GM12892 (cell line): ENCODE measurements at places on chromosomes 4 and X.

DNA sequence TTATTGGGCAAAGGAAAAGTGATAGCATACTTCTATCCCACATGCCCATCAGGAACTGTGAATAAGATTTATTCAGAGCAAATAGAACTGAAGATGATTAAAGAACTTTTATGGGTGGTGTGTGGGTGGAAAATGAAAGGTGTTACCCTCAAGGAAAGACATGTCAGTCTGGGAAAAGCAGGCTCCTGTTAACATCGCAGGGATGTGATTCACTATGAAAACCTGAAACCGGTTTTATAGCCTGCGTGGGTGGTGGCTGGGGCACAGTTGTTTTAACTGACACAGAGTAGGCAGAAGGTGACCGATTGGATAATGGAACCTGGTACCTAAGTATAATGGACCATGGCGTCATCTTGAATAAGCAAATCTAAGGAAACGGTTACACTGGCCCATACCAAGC lies 61.3 kb upstream of the CASK start:
- no peak for DNase-seq

DNA sequence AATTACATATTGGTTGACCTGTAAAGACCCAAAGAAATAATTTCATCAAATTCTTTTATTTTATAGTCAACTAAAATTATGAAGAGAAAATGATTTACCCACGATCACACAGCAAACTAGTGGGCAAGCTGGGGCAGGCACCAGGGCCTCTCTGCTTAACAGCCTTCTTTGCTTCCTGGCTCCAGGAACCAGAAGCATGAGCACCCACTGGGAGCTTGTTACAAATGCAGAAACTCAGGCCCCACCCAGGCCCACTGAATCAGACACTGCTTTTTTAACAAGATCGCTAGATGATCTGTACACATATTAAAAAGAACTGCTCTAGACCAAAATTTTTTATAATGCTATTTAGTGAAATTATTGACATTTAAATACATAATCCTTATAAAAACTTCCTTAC lies 95.0 kb downstream of the GEMIN8 start:
- no peak for DNase-seq

DNA sequence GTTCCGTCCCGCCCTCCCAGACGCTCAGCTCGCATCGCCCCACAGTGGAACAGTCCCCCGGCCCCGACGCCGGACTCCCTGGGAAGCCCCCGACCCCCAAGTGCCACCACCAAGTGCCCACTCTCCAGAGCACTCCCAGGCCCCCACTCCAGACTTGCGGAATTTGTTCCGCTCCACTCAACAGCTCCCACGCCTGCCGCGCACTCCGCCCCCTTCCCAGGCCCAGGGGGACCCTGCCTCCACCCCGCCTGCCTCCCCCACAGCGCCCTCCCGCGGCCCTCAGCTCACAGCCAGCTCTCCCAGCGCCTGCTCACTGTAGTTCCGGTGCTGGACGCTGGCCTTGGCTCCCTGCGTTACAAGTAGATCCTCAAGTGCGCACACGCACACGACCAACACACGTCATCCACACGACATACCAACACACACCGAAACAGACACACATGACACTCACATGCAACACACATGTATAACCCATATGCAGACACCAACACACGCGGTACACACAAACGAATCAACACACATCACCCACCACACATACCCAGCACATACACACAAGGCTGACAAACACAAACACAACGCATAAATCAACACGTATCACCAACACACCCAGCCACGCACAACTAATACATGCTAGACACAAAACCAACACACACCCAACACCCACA lies 8.0 kb downstream of the MSX1 start:
- DNase-seq = no peak

DNA sequence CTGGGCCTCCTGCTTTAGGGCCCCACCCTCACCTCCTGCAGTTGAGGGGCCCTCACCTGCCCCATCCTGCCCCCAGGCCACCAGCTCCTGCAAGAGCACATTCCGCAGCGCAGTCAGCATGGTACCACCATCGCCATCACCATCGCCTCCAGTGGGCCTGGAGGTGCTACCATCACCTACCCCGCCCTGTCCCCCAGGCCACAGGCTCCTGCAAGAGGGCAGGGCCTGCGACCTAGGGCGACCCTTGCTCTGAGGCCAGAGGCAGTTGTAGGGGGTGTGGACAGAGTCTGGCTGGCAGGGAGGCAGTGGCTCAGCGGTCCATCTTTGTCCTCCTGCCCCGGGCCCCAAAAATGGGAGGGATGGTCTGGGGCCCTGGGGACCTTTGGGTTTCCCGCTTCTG lies 3.9 kb upstream of the HAUS7 start:
- DNase-seq = no peak

DNA sequence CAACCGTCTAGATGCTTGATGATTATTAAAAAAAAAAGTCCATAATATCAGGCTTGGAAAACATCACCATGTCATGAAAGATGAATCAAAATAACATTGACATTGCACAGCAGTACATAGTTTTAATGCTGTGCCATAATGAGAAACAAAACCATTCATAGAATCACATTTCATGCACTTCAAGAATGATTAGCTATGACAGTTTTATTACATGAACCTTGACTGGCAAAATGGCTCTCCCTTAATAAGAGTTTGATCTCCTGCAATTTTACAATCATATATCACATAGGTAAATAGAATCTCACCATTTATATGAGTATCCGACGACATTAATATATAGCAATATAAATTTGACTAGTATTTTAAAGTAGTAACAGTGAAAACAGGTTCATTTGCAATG lies 49.8 kb downstream of the TECRL start:
- no peak for DNase-seq

DNA sequence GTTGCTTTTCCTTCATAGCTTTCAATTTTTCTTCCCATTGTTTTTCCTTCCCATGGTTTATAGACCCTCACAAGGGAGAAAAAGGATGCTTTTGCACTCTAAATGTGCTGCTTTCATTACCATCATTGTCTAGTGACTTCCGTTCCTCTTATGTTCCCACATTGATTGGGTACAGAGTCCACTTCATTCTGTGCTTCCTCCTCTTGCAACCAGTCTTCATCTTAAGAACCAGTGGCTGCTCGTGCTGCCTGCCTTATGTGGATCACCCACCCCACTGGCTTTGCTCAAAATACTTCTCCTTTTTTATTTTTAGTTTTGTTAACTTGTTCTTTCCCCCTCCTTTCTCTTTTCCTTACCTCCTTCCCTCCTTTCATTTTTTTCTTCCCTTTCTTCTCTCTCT lies 76.5 kb upstream of the BOD1L1 start:
- DNase-seq = no peak

DNA sequence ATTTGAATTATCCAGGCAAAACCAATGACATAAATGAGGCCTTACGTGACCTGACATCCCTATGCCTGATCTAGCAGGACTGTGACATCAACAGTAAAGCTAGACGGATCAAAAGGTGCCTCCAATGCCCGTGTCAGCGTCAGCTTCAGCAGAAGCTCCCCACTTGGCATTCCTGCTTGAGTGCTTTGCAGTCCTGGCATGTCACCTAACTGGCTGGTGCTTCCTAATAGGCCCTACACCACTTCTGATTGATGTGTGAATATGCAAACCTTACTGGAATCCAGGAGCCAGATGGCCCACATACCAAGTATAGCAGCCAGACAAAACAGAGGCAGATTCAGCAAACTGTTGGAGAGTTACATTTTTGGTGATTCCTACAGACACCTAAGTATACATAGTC lies 224.2 kb downstream of the DMD start:
- no peak for DNase-seq

DNA sequence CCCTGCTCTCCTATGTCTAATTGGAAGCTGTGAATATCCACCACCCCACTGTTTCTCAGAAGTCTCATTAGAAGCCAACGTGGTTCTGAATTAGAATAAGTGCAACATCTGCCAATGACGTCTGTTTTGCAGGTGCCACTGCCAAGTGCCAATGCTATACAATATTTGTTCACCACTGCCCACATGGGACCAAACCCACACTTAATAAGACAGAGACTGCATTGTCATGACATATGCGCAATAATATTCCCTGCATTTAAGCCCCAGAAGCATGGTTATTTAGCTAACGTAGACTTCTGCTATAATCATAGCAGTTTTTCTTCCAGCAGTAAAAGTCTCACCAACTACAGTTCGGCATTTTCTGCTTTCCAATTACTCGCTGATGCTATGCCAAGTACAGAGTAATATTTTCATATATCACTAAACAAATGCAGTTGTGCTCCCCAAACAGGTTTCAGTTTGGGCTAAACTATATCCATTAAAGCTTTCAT lies 262.5 kb upstream of the PCDH18 start:
- DNase-seq = no peak

- DNase-seq = no peak
Measured at GRCh38 chr4:29259556-29259955, 1460.6 kb upstream of the PCDH7 start.

- no peak for DNase-seq
Measured at GRCh38 chrX:79095441-79096041, 48.9 kb upstream of the GPR174 start.

GRCh38 chr4:157978680-157979361 lies 194.0 kb downstream of the GASK1B start:
- DNase-seq = no peak

DNA sequence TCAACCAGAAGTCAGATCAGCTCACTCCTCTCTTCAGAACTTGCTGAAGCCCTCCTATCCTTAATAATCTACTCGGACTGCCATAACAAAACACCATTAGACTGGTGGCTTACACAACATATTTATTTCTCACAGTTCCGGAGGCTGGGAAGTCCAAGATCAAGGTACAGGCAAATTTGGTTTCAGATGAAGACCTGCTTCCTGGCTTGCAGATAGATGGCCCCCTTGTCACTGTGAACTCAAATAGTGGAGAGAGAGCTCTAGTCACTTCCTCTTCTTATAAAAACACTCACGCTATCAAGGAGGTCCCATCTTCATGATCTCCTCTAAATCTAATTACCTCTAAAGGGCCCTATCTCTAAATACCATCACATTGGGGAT lies 125.1 kb downstream of the CAMK2D start:
- no peak for DNase-seq

DNA sequence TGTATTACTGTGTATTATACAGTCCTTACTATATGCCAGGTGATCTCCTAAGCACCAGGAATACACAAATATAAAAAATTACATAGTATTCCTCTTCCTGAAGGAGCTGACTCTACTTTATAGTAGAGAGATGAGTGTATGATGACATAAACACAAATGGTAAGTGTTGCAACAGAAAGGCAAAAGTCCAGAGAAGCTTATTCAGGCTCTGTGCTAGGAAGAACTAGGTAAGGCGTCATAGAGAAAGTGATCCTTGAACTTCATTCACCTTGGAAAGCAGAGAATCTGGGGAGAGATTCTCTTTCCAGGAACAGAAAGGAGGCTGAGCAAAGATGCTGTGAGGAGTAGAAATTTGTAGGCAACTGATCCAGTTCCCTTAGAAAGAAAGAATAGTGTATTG lies 115.0 kb upstream of the KCNIP4 start:
- no peak for DNase-seq

DNA sequence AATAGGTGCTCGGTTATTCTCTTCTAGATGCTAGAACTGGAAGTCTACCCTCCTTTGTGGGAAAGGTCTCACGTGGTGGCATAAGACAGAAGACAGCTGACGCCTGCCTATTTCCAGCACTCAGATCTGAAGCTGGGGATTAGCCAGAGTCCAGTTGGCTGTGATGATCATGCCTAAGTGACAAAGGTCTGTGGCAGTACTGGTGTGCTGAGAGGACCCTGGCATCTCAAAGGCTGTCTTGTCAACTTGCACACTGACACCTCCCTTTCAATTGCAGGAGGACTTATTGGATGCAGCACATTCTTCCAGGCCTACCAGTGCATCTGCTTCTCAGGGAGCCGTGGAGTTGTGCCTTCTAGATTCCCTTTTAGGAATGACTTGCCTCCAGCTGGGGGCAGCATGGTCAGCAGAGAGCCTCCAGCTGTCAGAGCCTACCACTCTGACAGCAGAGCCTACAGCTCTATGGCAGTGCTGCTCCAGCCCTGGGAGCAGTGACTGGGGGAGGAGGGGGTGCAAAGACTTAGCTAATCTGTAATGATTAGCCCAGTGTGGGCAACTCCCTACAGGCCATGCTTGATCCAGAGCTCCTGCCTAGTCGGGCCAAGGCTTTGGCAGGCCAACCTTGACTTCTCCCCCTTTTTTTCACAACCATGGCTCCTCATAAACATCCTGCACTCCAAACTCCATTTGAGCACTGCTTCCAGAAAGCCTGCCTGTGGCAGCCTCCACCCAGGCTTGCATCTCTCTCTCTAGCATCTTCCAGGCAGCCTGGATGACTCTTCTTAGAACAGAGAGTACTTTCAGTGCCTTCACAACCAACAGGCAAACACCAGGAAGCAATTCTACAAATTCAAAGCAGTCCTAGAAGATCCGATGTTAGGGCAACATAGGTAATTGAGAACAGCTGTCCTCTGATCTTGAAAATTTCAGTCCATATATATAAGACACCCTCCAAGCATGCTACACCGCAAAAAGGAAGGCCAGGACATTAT lies 13.8 kb upstream of the FGFBP2 start:
- no peak for DNase-seq

DNA sequence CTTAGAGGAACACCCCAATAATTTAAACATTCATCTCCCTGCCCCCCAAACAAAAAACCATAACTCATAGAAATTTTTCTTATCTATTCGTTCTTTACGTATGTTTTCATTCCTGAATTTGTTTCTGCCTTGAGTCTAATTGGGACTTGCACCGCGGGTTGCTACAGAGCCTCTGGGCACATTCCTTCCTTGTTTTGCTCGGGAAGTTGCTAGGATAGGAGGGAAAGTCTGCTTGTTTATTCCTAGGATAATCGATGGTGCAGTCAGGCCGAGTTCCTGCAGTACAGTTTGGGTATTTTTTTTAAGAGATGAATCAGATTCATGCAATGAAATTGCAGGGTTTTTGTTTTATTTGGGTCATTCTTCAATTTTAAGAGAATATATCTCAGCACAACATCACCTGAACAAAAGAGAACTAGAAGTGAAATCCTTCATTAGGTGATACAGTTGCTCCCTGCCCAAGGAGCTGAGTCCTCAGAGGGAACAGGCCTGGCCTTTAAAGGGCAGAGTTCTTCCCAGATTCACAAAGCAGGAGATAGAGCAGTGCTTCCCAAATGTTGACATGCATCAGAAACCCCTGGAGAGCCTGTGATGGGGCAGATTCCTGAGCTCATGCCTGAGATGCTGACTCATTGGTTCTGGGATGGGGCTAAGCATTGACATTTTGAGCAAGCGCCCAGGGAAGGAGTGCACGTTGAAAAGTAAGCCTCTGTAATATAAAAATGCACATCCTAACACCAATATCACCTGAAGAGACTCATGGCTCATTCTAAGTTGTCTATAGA lies 114.9 kb upstream of the FAM9B start:
- DNase-seq = no peak

DNA sequence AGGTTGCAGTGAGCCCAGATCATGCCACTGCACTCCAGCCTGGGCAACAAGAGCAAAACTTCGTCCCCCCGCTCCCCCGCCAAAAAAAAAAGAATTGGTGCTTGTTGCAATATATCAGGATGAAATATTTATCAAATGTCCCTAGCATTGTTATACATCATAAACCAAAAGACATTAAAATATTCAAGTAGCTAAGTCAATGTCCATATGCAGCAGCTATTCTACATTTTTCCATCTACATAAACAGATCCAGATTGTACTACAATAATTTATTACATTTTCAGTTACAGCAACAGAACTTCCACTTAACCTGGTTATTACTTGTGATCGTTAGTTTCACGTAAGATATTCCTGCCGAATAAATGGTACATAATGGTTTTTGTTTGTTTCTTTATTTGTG lies 64.1 kb downstream of the ARAP2 start:
- no peak for DNase-seq
